Activated T-helper 1 cell treated with anti-CD3 and anti-CD28 coated beads, Interleukin-2, amount 50 U/mL, for 16 hours (primary cell): ENCODE measurements at places on chromosomes 2 and 18.

DNA sequence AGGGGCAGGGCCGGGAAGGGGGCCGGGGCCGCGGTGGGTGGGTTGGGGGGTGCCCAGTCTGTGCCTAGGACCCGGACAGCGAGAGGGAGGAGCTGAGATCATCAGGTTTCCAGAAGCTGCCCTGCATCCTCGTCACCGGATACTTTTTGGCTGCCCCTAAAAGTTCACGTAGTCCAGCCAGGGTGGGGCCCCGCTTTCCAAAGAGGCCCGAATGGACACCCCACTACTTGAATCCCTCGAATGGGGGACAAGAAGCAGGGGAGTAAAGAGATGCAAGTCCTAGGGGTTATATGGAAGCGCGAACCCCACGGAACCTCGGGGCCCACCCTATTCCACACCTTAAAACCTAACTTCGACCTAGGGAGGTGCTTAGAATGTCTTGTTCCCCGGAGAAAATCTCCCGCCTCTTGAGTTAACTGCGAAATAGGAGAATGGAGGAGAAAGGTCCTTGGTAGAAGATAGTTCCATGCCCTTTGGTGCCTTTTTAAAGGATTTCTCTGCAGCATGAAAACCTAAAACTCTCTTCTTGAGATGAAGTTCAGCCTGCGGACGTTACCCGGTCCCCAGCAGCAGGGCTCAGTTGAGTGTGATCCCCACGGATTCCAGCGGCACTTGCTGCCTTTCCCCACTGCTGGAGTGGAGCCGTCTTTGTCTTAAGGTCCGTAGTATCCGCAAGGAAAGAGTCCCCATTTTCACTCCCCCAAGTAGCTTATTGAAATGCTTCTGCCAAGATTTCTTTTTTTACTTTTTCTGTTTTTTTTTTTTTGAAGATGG, 2.1 kb upstream of the RNF152 start:
- no peak for DNase-seq

DNA sequence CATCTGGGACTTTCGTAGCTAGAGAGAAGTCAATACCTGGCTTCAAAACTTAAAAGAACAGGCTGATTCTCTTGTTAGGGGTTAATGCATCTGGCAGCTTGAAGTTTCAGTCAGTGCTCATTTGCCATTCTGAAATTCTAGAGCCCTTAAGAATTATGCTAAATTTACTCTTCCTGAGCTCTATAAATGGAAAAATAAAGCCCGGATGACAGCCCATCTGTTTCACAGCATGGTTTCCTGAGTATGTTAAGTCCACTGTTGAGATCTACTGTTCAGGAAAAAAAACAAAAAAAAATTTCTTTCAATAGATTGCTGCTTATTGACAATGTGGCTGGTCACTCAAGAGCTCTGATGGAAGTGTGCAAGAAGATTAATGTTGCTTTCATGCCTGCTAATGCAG, 101.3 kb upstream of the RPE start:
- no peak for DNase-seq

DNA sequence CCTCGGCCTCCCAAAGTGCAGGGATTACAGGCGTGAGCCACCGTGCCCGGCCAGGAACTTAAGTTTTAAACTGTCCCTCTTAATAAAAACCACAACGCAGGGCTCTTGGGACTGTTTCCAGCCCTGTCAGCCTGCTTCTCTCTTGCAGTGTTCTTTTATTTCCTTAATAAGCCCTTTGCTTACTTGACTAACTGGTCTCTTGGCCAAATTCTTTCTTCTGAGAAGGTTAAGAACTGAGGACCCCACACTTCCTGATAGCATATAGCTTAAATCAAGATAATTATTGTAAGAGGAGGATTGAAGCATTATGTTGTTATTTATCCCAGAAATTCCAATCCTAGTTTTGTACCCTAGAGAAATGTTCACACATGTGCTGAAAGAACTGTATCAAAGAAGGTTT, 128.2 kb upstream of the UXS1 start:
- no peak for DNase-seq

DNA sequence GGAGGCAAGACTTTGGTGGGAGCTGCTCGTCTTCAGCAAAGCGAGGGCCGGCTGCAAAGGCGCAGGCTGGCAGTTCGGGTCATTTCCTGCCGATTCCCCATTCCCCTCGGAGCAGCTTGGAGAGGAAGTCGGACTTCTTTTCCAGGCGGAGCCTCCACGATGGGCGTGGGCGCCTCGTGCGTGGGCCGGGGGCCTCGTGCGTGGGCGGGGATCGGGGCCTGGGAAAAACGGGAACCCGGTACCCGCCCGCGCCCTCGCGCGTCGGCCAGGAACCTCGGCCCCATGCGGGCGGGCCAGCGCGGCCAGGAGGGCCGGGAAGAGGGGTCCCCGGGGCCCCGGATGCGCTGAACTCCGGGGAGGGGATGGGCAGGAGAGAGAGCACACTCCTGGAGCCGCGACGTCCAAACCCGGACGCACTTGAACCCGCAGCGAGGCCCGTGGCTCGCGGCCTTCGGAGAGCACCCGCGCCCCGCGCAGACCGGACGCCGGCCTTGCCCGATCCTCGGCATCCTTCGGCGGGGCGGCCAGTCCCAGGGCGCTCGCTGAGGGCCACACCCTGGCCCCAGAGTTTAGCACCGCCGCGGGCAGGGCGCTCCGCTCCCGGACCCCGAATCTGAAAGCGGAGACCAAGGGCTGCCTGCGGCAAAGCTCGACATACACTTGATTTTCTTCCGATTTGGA, 368.4 kb downstream of the MTX2 start:
- no peak for DNase-seq
